ENCODE measurements at places on chromosomes 2 and 18.

DNA sequence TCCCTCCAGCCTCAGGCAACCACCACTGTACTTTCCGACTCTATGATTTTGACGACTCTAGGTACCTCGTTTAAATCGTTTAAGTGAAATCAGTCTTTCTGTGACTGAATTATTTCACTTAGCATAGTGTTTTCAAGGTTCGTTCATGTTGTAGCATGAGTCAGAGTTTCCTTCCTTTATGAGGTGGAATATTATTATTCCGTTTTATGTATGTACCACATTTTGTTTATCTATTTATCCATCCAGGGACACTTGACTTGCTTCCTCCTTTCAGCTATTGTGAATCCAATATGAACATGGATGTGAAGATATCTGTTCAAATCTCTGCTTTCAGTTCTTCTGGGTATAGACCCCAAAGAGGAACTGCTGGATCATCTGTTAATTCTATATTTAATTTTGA, 19.1 kb downstream of the IL1R2 start:
- DNase-seq, result no peak

DNA sequence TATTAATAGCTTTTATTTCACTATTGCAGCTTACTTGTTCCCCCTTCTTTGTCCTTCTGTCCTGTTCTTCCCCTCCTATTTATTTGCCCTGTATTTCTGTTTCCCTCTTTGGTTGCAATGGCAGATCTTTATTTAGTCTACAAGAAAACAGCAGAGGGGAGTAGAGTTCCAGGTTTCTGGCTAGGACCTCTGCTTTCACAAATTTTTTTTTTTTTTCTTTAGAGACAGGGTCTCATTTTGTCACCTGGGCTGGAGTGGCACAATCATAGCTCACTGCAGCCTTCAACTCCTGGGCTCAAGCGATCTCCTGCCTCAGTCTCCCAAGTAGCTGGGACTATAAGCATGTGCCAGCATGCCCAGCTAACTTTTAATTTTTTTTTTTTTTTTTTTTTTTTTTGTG, 188.1 kb upstream of the SPRED2 start:
- no peak for DNase-seq

GRCh38 chr18:49431165-49431962, 29.1 kb downstream of the DYM start:
- no peak for DNase-seq

GRCh38 chr2:180978903-180979748, 1.3 kb upstream of the UBE2E3 start:
- no peak for DNase-seq

DNA sequence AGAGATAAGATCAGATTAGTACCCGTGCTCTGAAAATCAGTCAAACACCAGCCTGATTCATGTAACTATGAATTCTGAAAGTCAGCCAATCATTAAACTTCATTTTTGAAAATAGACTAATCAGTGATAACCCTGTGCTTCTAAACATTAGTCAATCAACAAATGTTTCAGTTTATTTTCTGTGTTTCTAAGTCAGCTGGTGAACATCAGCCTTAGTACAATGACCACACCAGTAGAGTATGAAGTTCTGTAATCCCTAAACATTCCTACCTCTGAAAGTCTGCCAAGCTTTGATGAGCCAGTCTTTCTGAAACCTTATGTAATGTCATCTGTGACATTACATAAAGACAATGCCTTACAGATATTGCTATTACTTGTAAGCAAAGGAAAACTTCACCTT, 807.4 kb upstream of the CRIM1 start:
- DNase-seq, result no peak

DNA sequence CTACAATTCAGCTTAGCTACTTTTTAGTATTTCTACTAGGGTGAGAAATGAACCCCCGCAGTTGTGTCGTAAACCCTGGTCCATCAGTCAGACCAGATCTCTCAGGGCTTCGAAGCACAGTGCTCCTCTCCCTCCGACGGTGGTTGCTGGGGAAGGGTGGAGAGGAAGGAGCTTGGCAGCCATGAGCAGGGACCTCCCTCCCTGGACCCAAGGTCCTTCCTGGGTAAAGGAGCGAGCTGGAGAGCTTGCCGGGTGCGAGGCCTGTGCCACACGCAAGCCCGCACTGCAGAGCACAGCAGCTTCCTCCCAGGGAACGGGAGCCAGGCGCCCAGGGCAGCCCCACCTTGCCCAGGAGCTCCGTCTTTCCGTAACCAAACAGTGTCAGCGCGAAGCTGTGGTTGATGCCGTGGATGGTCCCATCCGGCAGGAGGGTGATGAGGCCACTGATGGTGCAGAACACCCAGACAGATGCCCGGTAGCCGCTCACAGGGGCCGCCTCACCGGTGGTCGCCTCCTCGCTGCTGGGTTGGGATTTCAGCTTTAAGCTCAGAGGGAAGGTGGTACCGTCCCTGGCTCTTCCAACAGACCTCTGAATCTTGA, 12.5 kb downstream of the PASK start:
- DNase-seq, result no peak

- DNase-seq, result no peak
These were observed 57.0 kb downstream of the CIB4 start for GRCh38 chr2:26584191-26584590.

- no peak for DNase-seq
These were observed 16.1 kb upstream of the TTLL4 start for GRCh38 chr2:218694405-218695145.

GRCh38 chr2:160213511-160213910, 13.4 kb upstream of the ITGB6 start:
- no peak for DNase-seq

GRCh38 chr2:156538083-156538504, 101.9 kb downstream of the GPD2 start:
- DNase-seq, result no peak

- no peak for DNase-seq
These were observed 49.7 kb downstream of the SH2D6 start for GRCh38 chr2:85468096-85468703.

GRCh38 chr2:105909215-105909614, 164.5 kb downstream of the NCK2 start:
- no peak for DNase-seq

Data from activated T-helper 1 cell treated with anti-CD3 and anti-CD28 coated beads, Interleukin-2, amount 50 U/mL, for 16 hours (primary cell).